ENCODE measurements at places on chromosomes 3 and 15.
A peak's percentile ranks its signal among the peaks of the same experiment; 100 is the strongest.

DNA sequence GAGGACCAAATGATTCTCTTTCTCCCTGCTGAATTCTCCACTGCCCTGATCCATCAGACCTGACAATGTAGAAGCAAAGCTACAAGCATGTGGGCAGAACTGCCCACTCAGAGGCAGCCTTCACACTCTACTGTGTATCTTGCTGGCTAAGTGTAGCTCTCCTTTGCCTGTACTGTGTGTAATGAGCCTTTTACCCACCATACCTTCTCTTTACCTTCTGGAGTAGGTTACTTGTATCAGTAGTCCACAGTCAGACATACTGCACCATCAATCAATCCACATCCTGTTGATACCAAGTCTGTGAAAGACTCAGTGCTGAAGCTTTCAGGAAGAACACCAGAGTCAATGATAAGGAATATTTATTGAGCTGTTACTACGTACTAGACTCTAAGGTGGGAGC is 440.7 kb upstream of the ARHGEF26 start:
- no peak for DNase-seq

DNA sequence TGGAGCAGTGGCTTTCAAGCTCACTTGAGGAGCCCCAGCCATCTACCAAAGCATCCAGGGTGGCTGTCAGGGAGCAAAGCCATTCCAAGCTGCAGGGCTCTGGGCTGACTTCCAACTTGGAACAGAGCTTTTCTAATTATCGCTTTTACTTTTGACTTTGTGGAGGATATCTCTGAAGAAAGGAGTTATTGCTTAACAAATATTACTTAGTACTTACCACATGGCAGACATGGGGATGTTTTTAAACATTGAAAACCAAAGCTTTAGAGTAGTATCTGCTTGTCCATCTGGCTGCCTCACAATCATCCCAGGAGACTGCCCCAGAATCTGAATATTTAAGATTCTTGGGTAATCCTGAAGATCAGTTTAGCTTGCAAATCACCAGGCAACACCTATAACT is 8.9 kb downstream of the TAGLN3 start:
- DNase-seq = no peak

DNA sequence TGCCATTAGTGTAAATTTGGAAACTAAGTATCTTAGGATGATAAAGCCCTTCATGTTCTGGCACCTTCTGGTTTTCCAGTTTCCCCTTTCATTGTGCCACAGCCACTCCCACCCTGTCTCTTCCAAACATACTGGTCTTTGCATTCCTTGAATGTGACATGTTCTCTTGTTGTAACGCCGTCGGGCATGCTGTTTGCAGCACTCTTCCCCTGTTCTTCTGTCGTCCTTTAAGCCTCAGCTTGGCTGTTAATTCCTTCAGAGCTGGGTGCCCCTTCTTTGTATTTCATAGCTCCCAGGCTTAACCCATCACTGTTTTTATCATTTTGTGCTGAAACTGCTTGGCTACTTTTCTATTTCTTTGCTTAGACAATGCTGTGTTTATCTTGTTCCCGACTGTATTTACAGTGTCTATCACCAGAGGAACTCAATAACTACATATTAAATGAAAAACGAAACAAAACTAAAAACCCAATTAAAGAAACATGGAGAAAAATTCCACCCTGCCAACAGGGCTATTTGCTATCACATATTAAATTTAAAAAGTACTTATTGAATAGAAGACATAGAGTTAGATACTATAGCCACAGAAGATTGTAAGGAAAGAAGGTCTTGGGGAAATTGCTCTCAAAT is 95.4 kb upstream of the KCNAB1 start:
- peak; percentile 41 for DNase-seq

GRCh38 chr3:169237201-169237600 is 426.3 kb downstream of the MECOM start:
- no peak for DNase-seq

DNA sequence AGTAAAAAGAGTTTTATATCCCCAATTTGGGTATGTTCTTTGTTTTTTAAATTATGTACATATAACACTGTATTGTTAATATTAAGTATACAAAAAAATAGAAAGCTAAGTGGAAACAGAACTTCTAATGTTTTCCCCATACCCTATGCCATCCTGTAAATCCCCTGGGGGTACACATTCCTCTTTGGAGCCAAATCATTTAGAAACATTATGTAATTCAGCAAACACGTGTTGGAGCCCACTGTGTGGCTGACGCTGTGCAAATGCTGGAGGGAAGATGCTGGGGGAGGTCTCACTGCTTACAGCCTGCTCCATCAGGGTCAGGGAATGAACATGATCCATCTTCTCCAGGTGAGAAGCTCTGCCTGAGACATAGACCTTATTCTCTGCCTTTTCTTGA is 52.8 kb downstream of the CRTC3 start:
- no peak for DNase-seq

DNA sequence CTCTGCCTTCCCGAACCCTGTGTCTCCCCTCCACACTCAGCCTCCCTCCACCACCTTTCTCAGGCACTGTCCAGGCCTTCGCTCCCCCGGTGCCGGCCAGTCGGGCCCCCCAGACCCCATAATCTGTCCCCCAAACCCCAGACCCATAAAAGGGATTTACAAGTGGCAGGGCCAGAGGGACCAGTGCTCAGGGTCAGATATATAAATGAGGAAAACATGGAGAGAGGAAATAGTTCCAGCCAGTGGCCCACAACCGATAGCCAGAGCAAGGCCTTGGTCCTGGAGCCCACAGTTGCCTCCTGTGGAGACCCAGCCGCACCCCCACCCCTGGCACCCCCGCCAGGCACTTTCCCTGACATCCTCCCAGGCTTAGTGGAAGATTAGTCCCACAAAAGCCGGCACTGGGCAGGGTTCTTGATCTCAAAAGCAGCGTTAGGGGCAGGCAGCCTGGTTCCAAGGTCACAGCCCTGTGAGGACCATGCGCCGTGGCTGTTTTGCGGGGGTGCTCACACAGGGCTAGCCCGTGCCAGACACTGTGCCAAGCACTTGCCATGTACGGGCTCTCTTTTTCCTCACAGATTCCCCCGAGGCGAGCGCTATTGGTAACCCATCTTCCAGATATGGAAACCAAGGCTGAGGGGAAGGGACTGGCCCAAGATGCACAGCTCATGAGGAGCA is 1.1 kb upstream of the PLXND1 start:
- DNase-seq = no peak

GRCh38 chr3:48662753-48663488 is at the start of gene CELSR3:
Gene CELSR3 (minus strand): TSS chr3:48662886. CDS start chr3:48662634, 252 bp downstream.
- peak; percentile 95 for DNase-seq

GRCh38 chr3:71859123-71859519 is 74.2 kb upstream of the PROK2 start:
- peak; percentile 72 for DNase-seq

- no peak for DNase-seq
Measured at GRCh38 chr15:65653341-65653740, 31.6 kb downstream of the SLC24A1 start.

- DNase-seq = no peak
Measured at GRCh38 chr3:4320096-4320911, 17.1 kb downstream of the SETMAR start.

- DNase-seq = peak; percentile 36
Measured at GRCh38 chr3:114714237-114714636, 420.4 kb downstream of the TIGIT start.

GRCh38 chr3:115523458-115523857 is 99.9 kb upstream of the GAP43 start:
- peak; percentile 11 for DNase-seq

GRCh38 chr3:36733162-36733696 is 31.1 kb downstream of the DCLK3 start:
- no peak for DNase-seq

- no peak for DNase-seq
Measured at GRCh38 chr15:67087507-67088172, 22.2 kb downstream of the SMAD3 start.

- DNase-seq = no peak
Measured at GRCh38 chr3:162677475-162677874, 1180.9 kb downstream of the OTOL1 start.

Data from GM23338 (cell line).